T-helper 1 cell treated with Interleukin-12 subunit alpha and Interleukin-12 subunit beta and Interleukin-4 antibody, amounts not matched to agents 30 ng/mL and 1 ng/mL, for 36 hours (primary cell): ENCODE measurements at places on chromosomes 12 and 14. TPM values are rescaled to one million over a fixed set of nuclear protein-coding genes. Genes with fewer than 3 reads are reported as not detected.

The HCAR2 gene
- 0.27 and 0.29 TPM in 2 replicates for total RNA-seq

The TAS2R10 gene
- 0.34 and 0.39 TPM in 2 replicates for total RNA-seq

The RHOF gene
- 113 and 121 TPM in 2 replicates for total RNA-seq

The TAS2R43 gene
- total RNA-seq, result 1.0 and 1.2 TPM in 2 replicates

The PLEKHA5 gene
- total RNA-seq, result 2.6 and 2.9 TPM in 2 replicates

The RNASE9 gene
- total RNA-seq, result not detected in 2 replicates

The TNS2 gene
- 1.7 and 2.5 TPM in 2 replicates for total RNA-seq

The DLK1 gene
- total RNA-seq, result not detected in 2 replicates

The GARIN6 gene
- total RNA-seq, result not detected in 2 replicates

The OVCH1 gene
- total RNA-seq, result not detected in 2 replicates

The RNF212B gene
- total RNA-seq, result not detected in 2 replicates

The GLT1D1 gene
- 0.22 and 0.56 TPM in 2 replicates for total RNA-seq

The POMT2 gene
- 11.4 and 14.1 TPM in 2 replicates for total RNA-seq

The PTGER2 gene
- total RNA-seq, result 136 and 140 TPM in 2 replicates
